ENCODE measurements at places on chromosomes 6 and 20.

GRCh38 chr20:50277064-50277415 is 86.4 kb downstream of the CEBPB start:
- DNase-seq = no peak

DNA sequence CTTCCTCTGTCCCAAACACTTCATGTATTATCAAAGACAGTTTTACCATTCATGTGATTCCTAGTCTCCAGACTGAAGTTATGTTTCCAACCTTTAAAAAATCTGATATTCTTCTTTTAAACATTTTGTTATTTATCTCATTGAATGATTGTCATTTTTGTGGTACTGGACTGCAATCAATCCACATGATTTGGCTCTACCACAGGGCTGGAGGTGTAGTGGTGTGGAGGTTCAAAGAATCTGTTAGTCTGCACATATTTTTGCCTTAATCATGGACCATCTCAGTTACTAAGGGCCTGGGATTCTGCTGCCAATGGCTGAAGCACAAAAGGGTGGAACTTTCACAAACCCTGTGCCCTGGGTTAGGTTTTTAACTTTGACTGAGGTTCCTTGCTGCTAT is 164.1 kb upstream of the JAG1 start:
- no peak for DNase-seq

- DNase-seq = no peak
Measured at GRCh38 chr20:51440589-51440988, 101.9 kb downstream of the NFATC2 start.

GRCh38 chr6:5202941-5203340 is 57.8 kb downstream of the LYRM4 start:
- no peak for DNase-seq

DNA sequence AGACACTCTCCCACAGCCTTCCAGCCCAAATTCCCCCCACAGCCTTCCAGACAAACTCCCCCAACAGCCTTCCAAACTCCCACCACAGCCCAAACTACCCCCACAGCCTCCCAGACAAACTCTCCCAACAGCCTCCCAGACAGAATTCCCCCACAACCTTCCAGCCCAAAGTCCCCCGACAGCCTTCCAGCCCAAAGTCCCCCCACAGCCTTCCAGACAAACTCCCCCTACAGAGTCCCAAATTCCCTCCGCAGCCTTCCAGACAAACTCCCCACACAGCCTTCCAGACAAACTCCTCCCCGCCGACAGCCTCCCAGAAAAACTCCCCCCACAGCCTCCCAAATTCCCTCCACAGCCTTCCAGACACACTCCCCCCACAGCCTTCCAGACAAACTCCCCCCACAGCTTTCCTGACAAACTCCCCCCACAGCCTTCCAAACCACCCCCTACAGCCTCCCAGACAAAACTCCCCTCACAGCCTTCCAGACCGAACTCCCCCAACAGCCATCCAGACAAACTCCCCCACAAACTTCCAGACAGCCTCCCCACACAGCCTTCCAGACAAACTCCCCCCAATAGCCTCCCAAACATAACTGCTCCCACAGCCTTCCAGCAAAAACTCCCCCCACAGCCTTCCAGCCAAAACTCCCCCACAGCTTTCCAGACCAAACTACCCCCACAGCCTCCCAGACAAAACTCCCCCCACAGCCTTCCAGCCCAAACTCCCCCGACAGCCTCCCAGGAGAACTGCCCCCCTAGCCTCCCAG is 38.0 kb upstream of the SYNDIG1 start:
- DNase-seq = no peak

DNA sequence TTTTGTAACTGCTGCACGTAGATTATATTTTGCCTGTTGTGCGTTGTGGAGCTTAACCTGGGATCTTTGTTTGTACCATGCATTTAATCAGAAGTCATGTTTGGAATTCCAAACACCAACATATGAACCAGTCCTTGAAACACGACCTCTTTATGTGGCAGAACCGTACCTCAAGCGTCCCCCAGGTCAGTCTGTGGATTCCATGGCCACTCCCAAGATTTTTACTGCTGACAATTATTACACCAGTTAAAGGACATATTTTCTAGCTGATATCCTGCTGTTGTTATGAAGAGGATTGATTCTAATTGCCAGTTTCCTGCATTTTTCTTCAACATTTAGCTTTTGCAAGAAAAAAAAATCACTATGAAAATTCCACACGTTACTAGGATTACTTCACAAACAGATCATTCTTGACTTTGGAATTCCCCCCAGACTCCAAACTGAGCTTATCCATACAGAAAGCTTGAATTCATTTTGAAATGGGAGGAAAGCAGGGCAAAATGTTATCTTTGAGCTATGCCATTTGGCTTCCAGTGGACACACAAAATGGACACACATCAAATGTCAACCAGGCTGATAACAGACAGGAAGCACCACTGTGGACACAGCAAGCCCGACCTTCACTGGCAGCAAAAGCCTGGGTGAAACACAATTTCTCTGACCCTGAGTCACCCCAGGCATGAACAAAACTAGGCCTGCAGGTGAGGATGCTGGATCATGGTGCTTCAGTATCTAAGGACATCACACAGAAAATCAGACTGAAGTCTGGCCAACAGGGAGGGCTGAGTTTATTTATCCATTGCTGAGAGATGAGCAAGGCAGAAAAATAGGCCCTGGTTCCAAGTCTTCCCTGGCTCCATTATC is 542.9 kb upstream of the JAG1 start:
- no peak for DNase-seq

GRCh38 chr6:55456016-55456415 is 123.0 kb downstream of the HMGCLL1 start:
- DNase-seq = no peak

DNA sequence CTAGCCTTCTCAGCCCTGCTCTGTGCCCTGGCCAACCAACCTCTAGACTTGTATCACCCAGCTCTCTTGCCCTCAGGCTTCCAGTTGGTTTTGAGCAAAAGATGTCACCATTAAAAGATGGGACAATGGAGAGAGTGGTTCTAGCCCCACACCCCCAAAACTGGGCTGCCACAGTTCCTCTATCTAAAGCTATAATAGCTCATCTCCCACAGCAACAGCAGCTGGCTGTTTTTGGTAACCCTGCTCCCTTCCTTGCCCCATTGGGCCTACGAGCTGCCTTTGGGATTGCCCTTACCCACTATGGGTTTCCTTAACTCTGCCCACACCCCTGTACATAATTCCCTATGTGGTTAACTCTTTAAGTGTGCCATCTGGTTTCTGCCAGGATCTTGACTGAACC is 7.6 kb upstream of the SRSF3 start:
- DNase-seq = no peak

DNA sequence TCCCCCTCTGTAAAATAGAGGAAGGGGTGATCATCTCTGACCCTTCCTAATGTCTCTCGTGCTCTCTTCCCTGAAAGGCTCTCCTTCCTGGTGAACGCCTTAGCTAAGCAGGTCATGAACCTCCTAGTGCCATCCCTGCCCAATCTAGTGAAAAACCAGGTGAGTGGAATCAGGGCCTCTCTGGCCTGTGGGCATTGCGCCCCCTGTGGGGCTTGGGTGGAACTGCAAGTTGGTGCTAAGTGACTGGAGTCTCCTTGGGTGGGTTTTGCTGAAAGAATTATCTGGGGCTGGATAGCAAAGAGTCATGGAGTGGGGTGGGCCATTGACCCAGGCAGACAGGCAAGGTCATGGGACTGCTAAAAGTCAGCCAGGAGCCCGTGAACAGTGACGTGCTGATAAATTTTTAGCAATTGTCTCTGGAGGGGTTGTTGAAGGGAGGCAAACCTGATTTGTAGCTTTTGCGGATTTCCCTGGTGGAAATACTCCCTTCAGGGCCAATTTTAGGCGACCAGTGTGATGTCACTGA is 8.9 kb downstream of the BPIFB1 start:
- peak; percentile 31 for DNase-seq

- no peak for DNase-seq
Measured at GRCh38 chr6:41577356-41578216, 31.4 kb downstream of the FOXP4 start.

GRCh38 chr6:1381481-1382330 is 7.7 kb upstream of the FOXF2 start:
- peak; percentile 39 for DNase-seq

- no peak for DNase-seq
Measured at GRCh38 chr6:131843768-131844167, 35.9 kb downstream of the ENPP1 start.

DNA sequence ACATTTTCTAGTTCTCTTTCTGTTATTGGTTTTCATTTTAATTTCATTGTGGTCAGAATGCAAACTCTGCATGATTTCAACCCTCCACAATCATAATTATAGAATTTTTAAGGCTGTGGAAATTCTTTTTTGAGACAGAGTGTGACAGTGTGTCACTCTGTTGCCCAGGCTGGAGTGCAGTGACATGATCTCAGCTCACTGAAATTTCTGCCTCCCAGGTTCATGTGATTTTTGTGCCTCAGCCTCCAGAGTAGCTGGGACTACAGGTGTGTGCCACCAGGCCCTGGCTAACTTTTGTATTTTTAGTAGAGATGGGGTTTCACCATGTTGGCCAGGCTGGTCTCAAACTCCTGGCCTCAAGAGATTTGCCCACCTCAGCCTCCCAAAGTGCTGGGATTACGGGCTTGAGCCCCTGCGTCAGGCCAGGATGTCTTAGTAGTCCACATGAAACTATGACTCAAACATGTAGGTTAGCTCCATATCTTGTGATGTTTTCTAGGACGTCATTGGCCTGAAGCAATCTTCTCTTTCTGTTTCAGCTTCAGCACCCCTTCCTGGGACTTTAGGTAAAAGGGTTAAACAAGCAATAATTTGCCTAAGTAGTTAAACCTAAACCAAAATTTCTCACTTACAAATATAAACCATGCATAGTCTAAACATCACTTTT is 47.4 kb upstream of the SAMD3 start:
- DNase-seq = no peak

- DNase-seq = peak; percentile 53
Measured at GRCh38 chr6:165884813-165885765, 222.0 kb upstream of the PDE10A start.

- DNase-seq = no peak
Measured at GRCh38 chr6:53216301-53216700, 67.7 kb upstream of the GCM1 start.

- no peak for DNase-seq
Measured at GRCh38 chr6:53767941-53768340, 26.9 kb upstream of the LRRC1 start.

- DNase-seq = no peak
Measured at GRCh38 chr20:32559753-32560380, 25.3 kb downstream of the NOL4L start.

GRCh38 chr6:142459271-142459670 is 157.5 kb downstream of the ADGRG6 start:
- no peak for DNase-seq

- peak; percentile 46 for DNase-seq
Measured at GRCh38 chr20:4592316-4593148, 129.2 kb upstream of the PRND start.

GRCh38 chr6:55696041-55696440 is 117.0 kb upstream of the HMGCLL1 start:
- DNase-seq = no peak

- DNase-seq = no peak
Measured at GRCh38 chr6:107991772-107992550, 34.0 kb upstream of the SEC63 start.

DNA sequence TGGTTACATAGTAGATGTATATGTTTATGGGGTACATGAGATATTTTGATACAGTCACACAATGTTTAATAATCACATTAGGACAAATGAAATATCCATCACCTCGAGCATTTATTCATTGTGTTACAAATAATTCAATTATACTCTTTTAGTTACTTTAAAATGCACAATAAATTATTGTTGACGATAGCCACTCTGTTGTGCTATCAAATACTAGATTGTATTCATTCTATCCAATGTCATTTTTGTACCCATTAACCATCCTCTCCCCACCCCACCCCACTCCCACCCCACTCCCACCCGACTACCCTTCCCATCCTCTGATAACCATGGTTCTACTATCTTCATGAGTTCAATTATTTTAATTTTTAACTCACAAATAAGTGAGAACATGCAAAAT is 585.4 kb downstream of the CDH26 start:
- no peak for DNase-seq

GRCh38 chr6:66496659-66497058 is 789.6 kb upstream of the EYS start:
- DNase-seq = no peak

DNA sequence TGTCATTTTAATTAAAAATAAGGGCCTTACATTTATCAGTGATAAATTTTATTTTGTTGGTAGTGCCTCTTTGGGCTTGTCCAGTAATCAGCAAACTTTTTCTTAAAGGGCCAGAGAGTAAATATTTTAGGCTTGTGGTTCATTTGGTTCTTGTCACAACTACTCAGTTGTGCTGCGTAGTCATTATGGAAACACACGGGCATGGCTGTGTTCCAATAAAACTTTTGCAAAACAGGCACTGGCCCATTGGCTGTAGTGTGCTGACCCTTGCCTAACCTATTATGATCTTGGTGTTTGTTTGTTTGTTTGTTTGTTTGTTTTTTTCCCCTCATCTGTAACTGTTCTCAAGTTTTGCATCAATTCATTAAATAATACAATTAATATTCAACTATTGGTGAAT is 19.4 kb downstream of the TBPL1 start:
- no peak for DNase-seq

DNA sequence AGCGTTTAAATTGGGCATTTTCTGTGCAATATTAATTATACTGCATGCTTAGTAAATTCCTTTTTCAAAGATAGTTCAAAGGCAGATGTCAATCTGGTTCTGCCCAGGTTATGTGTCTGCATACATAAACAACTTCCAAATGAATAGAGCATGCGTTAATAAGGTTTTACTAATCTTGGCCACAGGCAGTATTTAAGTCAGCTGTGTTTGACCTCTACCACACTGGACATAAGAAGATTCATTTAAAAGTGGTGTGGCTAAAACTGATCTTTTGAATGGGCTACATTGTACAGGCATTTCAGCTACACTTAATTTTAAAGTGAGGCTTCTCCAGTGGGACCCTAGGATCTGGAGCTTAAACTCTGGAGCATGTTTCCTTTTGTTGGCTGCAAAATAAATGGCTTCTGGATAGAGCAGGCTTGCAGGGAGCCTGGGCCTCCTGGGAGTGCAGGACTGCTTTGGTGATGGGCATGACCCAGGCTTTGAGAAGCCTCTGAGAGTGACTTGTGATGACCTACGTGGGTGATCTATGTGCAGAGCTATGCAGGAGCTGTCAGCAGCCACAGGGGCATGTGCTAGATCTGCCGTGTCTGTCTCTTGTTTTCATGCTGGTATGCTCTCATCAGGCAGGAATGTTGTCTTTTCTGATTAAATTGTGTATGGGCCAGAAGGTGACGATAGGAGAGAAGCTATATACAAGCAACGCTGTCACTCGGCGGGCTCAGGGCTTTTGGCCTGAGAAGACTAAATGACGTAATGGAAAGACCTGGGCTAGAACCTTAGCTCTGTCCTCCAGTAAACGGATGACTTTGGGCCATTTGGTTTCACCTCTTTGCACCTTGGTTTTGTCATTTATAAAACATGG is 331.2 kb downstream of the QKI start:
- DNase-seq = no peak

- no peak for DNase-seq
Measured at GRCh38 chr6:7048894-7049293, 58.9 kb upstream of the RREB1 start.

- no peak for DNase-seq
Measured at GRCh38 chr20:23537030-23537429, 31.3 kb downstream of the CST9L start.
